Progenitor cell of endocrine pancreas (in vitro differentiated cells): ENCODE measurements at places on chromosomes 12 and 14. TPM values are rescaled to one million over a fixed set of nuclear protein-coding genes. Genes with fewer than 3 reads are reported as not detected.

Gene MYO1A
- 1.2 and 1.6 TPM in 2 replicates for total RNA-seq

Gene PRB2
- total RNA-seq: not detected in 2 replicates

Gene KLHL33
- total RNA-seq: 0.04 and 0.05 TPM in 2 replicates

Gene RIPK3
- 0.62 and 1.5 TPM in 2 replicates for total RNA-seq

Gene DDN
- total RNA-seq: 0.40 and 0.57 TPM in 2 replicates

DNA sequence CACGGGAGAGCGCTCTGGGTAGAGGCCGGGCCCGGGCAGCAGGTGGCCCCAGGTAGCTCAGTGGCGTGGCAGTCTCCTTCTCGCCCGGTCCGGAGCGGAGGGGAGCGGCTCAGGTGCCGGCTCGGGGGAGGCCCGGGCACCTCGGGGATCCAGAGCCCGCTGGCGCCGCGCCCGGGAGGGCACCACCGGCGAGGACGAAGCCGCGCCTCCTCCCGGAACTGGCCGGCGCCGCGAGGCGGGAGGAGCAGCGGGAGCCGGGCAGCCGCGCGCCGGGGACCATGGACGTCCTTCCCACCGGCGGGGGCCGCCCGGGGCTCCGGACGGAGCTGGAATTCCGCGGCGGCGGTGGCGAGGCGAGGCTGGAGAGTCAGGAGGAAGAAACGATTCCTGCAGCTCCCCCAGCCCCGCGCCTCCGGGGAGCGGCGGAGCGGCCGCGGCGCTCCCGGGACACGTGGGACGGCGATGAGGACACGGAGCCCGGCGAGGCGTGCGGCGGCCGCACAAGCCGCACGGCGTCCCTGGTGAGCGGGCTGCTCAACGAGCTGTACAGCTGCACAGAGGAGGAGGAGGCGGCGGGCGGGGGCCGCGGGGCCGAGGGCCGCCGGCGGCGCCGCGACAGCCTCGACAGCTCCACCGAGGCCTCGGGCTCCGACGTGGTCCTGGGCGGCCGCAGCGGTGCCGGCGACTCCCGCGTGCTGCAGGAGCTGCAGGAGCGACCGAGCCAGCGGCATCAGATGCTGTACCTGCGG is 21.5 kb upstream of the GNS start:
- peak overlapping the region; percentile 73 for H3K27ac ChIP-seq
- peaks cover 2% of the 10 kb centered on the region for H3K36me3 ChIP-seq
- peaks cover 64% of the 10 kb centered on the region for H3K27me3 ChIP-seq
- H3K4me1 ChIP-seq: peaks cover 11% of the 10 kb centered on the region
- DNase-seq: peak; percentile 32
- peak overlapping the region; percentile 78 for H3K4me3 ChIP-seq

- no peak for DNase-seq
- H3K27me3 ChIP-seq: peaks cover 23% of the 10 kb centered on the region
- no peaks in the 10 kb centered on the region for H3K4me1 ChIP-seq
- H3K4me3 ChIP-seq: no peak overlapping the region
- no peaks in the 10 kb centered on the region for H3K36me3 ChIP-seq
- H3K27ac ChIP-seq: no peak overlapping the region
These were observed 7.6 kb upstream of the VASH1 start for GRCh38 chr14:76753541-76754198.

DNA sequence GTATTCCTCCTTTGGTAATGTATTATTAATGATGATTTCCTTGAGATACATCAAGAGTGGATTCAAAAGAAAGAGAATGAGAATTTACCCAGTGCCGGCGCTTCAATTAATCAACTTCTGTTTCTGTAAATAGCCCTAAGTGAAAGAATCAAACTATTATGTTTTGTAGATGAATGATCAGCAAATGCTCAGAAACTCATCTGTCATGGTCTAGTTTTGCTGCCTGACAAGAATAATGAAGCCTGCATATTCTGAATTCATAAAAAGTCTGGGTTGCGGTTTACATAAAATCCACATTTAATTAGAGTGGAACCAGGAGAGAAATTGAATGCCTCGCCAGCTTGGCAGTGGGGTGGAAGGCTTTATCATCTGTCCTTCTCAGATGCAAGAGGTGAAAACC is 325.3 kb downstream of the GALC start:
- no peak overlapping the region for H3K27ac ChIP-seq
- no peak overlapping the region for H3K4me3 ChIP-seq
- no peaks in the 10 kb centered on the region for H3K36me3 ChIP-seq
- DNase-seq: no peak

DNA sequence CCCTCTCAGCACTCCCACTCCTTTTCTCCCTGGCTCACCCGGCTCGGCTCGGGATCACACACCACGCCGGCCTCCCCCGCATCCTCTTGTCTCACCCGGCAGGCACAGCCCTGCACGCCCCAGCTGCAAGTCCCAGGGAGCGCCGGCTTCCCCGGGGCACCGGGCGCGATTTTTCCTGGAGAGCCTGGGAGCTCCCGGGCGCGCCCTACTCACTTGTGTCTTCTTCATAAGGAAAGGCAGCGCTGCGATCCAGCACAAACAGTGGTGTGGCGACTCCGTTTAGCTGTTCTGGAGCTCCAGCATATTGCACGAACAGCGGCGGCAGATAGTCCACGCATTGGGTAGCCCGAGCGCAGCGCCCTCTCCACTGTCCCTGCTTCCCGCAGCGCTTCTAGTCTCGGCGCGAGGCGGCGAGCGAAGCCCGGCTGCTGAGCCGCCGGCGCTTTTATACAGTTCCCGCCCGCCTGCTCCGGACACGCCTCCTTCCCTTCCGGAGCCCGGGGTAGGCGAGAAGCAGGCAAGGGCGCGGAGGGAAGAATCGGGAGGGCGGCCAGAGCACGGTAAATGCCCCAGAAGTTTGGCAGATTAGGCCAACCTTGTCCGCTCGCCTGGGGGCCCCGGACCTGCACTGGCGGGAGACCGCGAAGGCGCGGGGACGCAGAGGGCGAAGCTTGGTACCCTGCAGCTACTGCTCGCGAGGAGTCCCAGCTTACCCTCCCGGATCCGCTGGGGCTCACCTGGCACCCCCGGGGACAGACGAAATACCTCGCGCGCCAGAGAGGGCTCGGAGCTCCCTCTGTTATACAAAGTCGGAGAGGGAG is at the start of gene KITLG:
TSS of gene KITLG (minus strand) at position 421 of the 821 bp plus-strand sequence. CDS start at position 228, 193 bp downstream.
- no peaks in the 10 kb centered on the region for H3K36me3 ChIP-seq
- H3K27me3 ChIP-seq: peaks cover 5% of the 10 kb centered on the region
- H3K4me1 ChIP-seq: peaks cover 29% of the 10 kb centered on the region
- H3K4me3 ChIP-seq: peak within 1 kb of the TSS; percentile 93

- peaks cover 54% of the 10 kb centered on the region for H3K27me3 ChIP-seq
- DNase-seq: no peak
- H3K27ac ChIP-seq: no peak overlapping the region
- H3K4me1 ChIP-seq: peaks cover 7% of the 10 kb centered on the region
- peaks cover 4% of the 10 kb centered on the region for H3K36me3 ChIP-seq
These were observed 2.5 kb upstream of the DIO3 start for GRCh38 chr14:101558739-101559240.

- H3K36me3 ChIP-seq: peaks cover 6% of the 10 kb centered on the region
- DNase-seq: no peak
- H3K27ac ChIP-seq: no peak overlapping the region
- peaks cover 7% of the 10 kb centered on the region for H3K4me1 ChIP-seq
- H3K27me3 ChIP-seq: no peaks in the 10 kb centered on the region
These were observed 32.7 kb downstream of the JAG2 start for GRCh38 chr14:105135700-105136395.

DNA sequence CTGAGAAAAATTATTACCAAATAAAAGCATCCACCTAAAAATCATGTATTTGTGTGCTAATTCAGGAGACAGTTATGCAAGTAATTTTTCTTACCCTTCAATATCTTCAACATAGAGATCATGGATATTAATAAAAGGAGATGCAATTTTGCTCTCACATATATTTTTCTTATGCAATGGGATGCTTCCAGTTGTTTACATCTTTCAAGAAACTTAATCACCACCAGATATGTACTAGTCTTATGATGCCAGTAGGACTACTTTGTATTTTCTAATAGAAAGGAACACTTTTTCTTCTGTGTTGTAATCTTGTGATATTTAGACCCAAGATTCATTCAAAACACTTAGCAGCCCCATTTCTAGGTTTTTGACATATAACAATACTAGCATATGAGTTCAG is 107.6 kb downstream of the NAV3 start:
- no peak overlapping the region for H3K27ac ChIP-seq
- DNase-seq: no peak
- H3K36me3 ChIP-seq: no peaks in the 10 kb centered on the region
- no peaks in the 10 kb centered on the region for H3K4me1 ChIP-seq
- no peak overlapping the region for H3K4me3 ChIP-seq
- no peaks in the 10 kb centered on the region for H3K27me3 ChIP-seq

GRCh38 chr12:92079054-92079385 is 66.6 kb downstream of the BTG1 start:
- peaks cover 28% of the 10 kb centered on the region for H3K4me1 ChIP-seq
- DNase-seq: no peak
- H3K4me3 ChIP-seq: no peak overlapping the region
- H3K27me3 ChIP-seq: no peaks in the 10 kb centered on the region

DNA sequence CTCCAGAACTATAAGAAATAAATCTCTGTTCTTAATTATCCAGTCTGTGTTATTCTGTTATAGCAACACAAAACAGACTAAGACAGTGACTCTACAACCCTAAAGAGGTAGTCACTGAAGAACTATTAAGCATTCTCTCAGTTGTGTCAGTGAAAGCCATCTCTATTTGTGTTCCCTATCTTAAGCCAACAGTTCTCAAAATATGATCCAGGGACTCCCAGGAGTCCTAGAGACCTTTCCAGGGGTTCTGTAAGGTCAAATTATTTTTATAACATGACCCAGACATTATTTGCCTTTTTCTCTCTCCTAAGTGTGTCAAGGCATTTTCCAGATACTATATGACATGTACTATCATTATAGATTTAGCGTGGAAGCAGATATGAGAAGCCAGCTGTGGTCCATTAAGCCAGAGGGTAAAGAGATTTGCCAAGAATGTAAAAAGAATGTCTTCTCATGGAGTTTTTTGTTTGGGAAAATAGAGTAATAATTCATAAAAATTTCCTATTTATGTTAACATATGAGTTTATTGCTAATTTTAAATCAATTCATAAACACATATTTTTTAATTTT is 315.8 kb downstream of the RGS6 start:
- no peak overlapping the region for H3K27ac ChIP-seq
- H3K4me1 ChIP-seq: peaks cover 3% of the 10 kb centered on the region
- DNase-seq: no peak
- no peak overlapping the region for H3K4me3 ChIP-seq

- no peak overlapping the region for H3K4me3 ChIP-seq
- no peak for DNase-seq
- H3K36me3 ChIP-seq: peaks cover 1% of the 10 kb centered on the region
- peaks cover 9% of the 10 kb centered on the region for H3K4me1 ChIP-seq
- peaks cover 4% of the 10 kb centered on the region for H3K27me3 ChIP-seq
These were observed 62.8 kb upstream of the FOXN3 start for GRCh38 chr14:89479802-89480201.

DNA sequence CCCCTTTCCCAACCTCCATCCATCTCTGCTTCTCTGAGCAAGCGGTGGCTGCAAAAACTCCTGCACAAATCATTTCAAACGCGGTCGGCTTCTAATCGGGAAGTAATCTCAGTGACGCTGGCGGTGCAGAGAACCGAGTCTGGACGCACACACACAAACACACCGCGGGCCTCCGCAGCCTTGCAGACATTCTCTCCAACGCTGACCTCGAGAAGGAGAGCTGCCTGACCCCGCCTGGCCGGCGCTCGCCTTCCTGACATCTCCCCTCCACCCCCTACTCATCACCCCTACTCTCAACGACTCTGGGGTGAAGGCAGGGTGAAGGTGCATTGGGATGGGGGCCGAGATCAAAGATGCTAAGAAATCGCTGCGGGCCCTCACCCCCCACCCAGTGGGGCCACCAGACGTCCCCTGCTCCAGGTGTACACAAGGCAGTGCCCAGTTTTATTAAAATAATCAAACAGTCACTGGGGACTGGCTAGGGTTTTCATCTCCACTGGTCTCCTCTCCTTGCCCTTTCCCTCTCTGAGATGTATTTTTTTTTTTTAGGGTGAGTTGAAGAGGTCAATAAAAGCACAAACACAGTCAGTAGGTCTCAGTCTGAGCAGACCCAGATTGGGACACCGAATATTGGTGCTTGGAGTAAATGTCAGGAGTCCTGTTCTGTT is 506 bp upstream of the TBX5 start:
- H3K4me3 ChIP-seq: no peak overlapping the region
- no peak for DNase-seq
- no peaks in the 10 kb centered on the region for H3K36me3 ChIP-seq
- no peak overlapping the region for H3K27ac ChIP-seq
- H3K4me1 ChIP-seq: peaks cover 5% of the 10 kb centered on the region

- no peak overlapping the region for H3K27ac ChIP-seq
- no peaks in the 10 kb centered on the region for H3K4me1 ChIP-seq
- peaks cover 3% of the 10 kb centered on the region for H3K36me3 ChIP-seq
These were observed 25.7 kb downstream of the R3HDM2 start for GRCh38 chr12:57404966-57405640.
